ENCODE measurements at places on chromosomes 1 and 21.

- no peak for DNase-seq
These were observed 66.1 kb downstream of the PLXNA2 start for GRCh38 chr1:208178091-208178529.

DNA sequence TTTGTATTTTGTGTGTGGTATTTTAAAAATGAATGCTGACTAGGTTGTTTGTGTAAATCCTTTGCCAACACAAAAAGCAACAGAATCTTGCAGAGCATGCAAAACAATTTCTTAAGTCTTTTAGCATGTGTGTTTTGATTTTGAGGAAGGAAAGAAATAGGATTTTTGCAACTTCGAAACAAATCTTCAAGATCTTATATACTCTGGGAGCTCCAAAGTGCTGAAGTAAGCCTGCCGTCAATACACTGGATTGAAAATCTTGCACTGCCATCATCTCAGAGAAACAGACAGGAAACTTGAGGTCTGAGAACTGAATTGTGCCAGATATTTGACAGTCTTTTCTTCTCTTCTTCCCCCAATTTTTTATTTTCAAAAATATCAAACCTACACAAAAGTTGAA lies 29.3 kb upstream of the DISP1 start:
- no peak for DNase-seq

DNA sequence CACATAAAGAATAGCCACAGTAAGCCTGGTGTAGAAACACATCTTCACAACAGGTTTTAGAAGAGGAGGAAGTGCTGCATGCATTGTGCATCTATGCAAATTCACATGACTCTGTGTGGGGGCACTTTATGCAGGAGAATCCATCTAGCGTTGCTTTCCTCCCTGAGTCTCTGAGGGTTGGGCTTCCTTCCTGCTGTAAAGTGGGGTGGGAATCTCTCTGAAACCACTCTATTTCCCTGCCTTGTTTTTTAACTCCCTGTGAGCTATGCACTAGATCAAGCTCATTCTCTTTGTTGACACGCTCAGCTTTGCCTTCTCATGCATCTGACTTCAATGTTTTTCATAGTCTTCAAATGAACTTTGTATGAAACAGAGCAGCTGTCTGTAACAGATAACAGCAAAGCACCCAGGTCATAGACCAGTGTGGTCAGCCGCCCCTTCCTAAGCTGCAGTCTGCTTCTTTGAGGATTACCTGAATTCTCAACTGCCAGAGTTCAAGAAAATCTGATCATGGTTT lies 102.7 kb upstream of the DPH5 start:
- DNase-seq: no peak

DNA sequence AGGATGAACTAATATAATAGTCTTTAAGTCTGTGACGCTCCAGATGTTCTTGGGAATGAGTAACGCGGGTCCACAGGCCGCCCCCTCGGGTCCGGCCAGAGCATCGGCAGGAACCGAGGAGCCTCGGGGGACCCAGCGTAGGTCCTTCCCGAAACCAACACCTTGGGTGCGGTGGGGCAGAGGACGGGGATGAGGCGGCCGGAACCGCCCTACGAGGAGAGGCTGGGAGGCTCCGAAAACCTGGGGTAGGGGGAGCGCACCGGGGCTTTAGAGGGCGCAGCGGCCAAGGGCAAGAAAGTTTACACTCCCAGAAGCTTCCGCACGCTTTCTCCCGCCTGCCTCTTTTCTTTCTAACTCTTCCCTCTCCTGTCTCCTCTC lies 7.1 kb downstream of the DMRTA2 start:
- no peak for DNase-seq

GRCh38 chr1:208100906-208101305 lies 143.3 kb downstream of the PLXNA2 start:
- no peak for DNase-seq

DNA sequence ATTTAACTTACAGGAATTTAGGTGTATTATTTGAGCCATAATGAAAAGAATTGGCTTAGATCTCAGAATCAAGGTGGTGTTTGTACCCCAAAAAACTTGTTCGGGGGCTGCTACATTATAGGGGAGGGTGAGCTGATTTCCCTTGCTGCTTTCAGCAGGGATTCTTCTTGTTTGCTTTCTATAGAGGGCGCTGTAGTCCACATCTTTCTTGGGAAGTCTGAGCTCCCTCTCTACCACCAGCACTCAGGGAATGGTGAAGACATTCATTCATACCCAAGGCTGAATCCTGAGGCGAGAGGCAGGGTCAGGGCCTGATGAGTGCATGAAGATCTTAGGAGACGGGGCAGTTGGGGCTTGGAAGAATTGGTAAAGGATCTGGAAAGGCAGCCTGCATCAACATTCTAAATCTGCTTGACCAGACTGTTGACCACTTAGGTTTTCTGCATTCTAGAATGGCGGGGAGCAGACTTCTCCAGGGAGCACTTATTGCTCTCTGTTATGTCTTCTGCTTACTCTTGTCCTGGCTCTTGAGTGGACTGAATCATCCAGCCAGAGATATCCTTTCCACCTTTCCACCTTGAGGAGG lies 18.9 kb downstream of the SPATA46 start:
- DNase-seq: peak; percentile 15

- no peak for DNase-seq
These were observed 108.3 kb upstream of the FGGY start for GRCh38 chr1:59188413-59189213.

DNA sequence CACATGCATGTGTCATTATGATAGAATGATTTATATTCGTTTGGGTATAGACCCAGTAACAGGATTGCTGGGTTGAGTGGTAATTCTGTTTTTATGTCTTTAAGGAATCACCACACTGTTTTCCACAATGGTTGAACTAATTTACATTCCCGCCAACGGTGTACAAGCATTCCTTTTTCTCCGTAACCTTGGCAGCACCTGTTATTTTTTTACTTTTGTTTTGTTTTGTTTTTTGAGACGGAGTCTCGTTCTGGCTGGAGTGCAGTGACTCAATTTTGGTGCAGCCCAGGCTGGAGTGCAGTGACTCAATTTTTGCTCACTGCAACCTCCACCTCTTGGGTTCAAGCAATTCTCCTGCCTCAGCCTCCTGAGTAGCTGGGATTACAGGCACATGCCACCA lies 8.5 kb upstream of the S100B start:
- DNase-seq: no peak

- no peak for DNase-seq
These were observed 3.4 kb downstream of the MEF2D start for GRCh38 chr1:156497078-156497742.

GRCh38 chr1:61352845-61353435 lies 270.6 kb downstream of the NFIA start:
- DNase-seq: no peak

DNA sequence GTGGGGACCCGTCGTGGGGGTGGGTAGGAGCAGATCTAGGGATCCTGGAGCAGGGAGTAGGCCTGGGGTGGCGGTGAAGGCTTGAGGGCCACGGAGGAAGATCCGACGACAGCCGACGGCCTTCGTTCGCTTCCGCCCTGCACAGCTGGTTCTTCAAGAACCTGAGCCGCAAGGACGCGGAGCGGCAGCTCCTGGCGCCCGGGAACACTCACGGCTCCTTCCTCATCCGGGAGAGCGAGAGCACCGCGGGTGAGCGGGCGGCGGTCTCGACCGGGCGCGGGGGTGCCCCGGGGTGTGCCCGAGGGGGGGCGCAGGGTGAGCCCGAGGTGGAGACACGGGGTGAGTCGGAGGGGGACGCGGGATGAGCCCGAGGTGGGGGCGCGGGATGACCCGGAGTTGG lies 16.5 kb upstream of the HDAC1 start:
- no peak for DNase-seq

GRCh38 chr1:162835157-162835899 lies 25.6 kb downstream of the CCDC190 start:
- DNase-seq: no peak

DNA sequence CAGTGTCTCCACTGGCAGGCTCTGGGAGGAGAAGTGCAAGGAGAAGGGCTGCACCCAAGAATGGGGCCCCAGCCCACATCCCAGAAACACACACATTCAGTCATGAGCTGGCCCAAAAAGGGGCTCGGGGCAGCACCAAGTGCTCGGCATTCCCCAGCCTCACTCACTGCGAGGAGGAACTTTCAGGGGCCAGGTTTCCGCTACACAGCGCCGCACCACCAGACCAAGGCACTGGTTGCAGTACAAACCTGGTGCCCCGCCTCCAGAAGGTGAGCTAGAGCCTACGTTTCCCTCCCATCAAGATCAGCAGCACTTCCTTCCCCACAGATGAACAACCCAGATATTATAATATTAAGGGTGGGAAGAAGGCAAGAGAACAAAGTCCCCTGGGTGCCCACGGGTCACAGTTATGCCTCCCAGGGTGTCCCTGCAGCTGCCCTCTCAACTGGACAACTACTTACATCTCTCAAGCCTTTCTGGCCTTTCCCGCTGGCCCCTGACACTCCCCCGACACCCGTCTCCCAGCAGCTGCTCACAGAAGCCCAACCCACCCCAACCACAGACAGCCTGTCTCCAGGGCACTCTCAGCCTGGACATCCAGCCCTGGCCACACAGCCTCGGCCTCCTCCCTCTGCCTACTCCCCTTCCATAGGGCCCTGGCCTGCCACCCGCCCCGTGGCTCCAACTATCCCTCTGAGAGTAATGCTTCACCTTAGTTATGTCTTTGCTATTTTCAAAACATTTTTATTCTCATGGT lies 3.8 kb downstream of the PBXIP1 start:
- no peak for DNase-seq

- DNase-seq: peak; percentile 64
These were observed at the start of gene SFT2D2 for GRCh38 chr1:168225476-168226190. TSS of gene SFT2D2 (plus strand) at chr1:168226004. CDS start at chr1:168226080, 76 bp downstream.

DNA sequence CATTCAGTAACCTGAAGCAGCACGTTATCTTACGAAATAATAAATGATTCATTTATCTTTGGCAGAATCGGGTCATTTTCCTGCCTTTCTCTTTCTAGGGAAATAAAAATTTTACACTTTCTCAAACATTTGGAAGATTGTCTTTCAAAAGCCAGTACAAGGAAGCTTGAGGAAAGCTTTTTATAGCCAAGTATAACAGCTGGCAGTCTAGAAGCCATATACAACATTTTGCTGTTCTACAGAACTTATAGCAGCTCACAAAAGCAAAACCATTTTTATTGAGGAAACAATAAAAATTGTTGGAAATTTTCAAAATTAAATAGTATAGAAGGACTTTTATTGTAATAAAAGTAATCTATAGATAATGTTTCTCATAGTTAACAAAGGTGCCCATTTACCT lies 448.6 kb downstream of the SMYD3 start:
- DNase-seq: no peak

GRCh38 chr1:205521686-205522085 lies 17.2 kb downstream of the CDK18 start:
- DNase-seq: no peak

DNA sequence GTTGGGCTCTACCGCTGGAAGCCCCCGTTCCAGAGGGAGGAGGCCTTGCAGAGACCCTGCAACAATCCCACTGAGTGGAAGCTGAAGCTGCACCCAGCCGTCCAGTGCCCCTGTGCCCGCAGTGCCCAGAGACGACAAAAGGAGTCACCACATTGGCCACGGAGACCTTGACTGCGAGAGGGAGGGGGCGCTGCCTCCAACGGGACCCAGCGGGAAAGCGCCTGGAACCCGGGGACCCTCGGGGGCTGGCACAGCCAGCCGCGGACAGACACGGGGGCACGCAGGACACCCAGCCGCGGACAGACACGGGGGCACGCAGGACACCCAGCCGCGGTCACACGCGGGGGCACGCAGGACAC lies 22.5 kb downstream of the CFAP74 start:
- DNase-seq: no peak

DNA sequence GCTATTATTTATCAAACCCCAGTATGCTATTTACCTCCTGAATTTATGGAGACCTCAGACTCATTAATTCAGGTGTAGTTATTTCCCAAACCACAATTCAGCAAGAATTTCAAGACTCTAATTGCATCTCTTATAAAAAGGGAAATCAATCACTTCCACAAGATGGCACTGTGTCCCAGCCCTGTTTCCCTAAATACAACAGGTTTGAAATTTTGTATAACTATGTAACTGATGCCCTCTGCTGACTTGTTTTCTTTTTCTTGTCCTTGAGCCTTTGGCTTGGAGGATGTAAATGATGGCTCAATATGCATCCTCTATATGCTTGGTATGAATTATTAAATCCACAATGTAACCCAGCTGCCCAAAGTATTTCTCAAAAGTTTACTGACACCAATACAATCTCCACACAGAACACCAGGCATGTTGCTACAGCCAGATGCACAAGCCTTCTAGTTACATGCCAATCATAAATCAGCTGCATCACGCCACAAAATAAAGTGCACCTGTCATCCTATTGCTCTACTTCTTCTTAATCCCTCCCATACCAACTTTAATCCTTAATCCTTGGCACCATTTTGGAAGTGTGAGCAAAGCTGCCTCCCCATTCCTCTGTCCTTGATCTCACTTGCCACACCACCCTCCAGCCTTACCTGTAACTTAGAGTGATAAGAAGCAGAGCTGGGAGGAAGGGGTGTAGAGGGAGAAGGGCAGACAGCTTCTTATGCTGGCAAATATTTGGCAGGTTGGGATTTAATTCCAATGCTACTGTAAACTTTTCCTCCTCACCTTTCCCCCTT lies 9.0 kb downstream of the C1orf105 start:
- peak; percentile 25 for DNase-seq

DNA sequence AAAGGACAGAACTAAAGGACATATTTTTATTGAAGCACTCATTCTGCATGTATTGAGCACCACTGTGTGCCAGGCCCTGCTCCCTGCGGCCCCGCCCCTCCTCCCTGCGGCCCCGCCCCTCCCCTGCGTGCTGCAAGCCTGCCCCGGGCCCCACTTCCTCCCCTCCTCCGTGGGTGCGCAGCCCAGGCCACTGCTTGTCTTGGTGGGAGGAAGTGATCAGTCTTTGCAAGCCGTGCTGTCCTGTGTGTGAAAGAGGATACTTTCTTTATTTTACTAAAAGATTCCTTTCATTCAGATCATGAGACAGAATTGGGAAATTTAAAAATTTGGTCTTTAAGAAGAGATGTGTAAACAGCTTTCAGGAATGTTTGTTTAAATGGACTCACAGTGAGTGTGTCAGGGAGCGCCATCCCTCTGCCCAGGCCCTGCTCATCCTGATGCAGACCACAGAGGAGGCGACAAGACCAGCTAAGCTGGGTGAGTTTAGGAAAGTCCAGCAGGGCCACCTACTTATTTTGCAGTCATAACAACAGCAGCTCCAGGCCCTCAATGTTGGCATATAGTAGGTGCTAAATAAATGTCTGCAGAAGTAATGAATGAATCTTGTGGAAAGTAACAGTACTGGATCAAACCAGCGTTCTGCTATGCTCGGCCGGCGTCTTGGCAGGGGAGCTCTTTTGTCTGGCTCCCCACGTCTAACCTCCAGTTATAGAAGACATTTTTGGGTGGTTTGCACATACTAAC lies 88.3 kb upstream of the SELENON start:
- no peak for DNase-seq

GRCh38 chr1:2799811-2800663 lies 1.5 kb downstream of the TTC34 start:
- no peak for DNase-seq

GRCh38 chr1:160326418-160326817 lies 16.6 kb downstream of the COPA start:
- DNase-seq: no peak

GRCh38 chr1:18249631-18250030 lies 142.0 kb downstream of the IGSF21 start:
- no peak for DNase-seq

- peak; percentile 21 for DNase-seq
These were observed 21.9 kb upstream of the LAX1 start for GRCh38 chr1:203743091-203743571.
